ENCODE measurements at places on chromosomes 5 and 9. TPM values are rescaled to one million over a fixed set of nuclear protein-coding genes. Genes with fewer than 3 reads are reported as not detected.

- no peak for DNase-seq
Measured at GRCh38 chr9:26261503-26262330, 583.5 kb upstream of the TUSC1 start.

DNA sequence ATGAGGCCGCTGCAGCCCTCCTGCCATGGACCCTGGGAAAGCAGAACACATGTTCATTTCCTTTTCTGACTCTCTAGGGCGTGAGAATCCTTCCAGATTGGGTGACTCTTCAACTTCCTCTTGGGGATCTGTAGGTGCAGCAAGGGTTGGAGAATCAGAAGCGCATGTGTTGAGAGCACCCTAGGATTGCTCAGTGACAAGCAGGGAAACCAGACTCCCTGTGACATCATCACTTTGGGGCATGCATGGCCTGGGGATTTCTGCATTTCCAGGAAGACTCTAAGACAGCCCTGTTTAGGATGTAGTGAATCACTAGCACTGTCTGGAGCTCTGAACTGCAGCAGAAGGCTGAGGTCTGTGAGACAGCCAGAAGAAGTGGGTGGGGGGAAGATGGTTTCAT is 15.1 kb upstream of the LCP2 start:
- no peak for DNase-seq

DNA sequence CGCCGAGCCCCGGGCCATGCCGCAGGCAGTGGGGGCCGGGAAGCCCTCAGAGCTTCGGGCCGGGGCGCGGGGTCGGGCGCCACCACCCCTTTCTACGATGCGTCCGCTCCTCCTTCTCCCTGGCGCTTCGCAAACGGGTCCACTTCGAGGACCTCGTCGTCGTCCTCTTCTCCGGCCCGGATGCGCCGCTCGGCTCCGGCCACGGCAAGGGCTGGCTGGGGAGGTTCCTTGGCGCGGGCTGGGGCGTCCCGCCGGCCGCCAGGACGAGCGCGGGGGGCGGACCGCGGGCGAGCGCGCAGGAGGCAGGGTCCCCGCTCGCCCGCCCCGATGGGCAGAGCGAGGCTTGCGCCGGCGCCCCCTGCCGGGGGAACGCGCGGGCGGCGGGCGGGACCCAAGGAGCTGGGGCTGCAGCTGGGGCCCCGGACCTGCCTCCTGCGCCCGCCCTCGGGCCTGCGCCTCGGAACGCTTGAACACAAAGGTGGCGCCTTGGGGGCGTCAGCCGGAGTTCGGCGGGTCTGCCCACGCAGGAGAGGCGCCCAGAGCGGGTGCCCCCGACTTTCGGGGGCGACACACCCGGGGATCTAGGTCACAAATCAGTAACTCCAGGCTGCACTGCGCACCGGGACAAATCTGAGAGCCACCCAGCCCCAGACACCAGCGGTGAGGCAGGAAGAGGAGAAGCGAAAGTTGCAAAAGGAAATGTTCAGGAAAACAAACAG is at the start of gene ROR2:
ROR2 (minus strand) TSS at position 283 of the 719 bp plus-strand sequence.
- no peak for DNase-seq

GRCh38 chr5:76867827-76868693 is 18.2 kb downstream of the S100Z start:
- DNase-seq: no peak

DNA sequence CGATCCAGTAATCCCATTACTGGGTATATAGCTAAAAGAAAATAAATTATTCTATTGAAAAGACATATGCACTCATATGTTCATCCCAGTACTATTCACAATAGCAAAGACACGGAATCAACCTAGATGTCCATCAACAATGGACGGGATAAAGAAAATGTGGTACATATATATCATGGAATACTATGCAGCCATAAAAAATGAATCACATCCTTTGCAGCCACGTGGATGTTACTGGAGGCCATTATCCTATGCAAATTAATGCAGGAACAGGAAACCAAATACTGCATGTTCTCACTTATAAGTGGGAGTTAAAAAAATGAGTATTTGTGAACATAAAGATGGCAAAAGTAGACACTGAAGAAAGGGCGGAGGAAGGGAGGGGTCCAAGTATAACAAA is 16.6 kb upstream of the IRGM start:
- no peak for DNase-seq

- no peak for DNase-seq
Measured at GRCh38 chr5:62260513-62260912, 45.5 kb upstream of the KIF2A start.

GRCh38 chr9:118215549-118215948 is 511.3 kb downstream of the TLR4 start:
- no peak for DNase-seq

DNA sequence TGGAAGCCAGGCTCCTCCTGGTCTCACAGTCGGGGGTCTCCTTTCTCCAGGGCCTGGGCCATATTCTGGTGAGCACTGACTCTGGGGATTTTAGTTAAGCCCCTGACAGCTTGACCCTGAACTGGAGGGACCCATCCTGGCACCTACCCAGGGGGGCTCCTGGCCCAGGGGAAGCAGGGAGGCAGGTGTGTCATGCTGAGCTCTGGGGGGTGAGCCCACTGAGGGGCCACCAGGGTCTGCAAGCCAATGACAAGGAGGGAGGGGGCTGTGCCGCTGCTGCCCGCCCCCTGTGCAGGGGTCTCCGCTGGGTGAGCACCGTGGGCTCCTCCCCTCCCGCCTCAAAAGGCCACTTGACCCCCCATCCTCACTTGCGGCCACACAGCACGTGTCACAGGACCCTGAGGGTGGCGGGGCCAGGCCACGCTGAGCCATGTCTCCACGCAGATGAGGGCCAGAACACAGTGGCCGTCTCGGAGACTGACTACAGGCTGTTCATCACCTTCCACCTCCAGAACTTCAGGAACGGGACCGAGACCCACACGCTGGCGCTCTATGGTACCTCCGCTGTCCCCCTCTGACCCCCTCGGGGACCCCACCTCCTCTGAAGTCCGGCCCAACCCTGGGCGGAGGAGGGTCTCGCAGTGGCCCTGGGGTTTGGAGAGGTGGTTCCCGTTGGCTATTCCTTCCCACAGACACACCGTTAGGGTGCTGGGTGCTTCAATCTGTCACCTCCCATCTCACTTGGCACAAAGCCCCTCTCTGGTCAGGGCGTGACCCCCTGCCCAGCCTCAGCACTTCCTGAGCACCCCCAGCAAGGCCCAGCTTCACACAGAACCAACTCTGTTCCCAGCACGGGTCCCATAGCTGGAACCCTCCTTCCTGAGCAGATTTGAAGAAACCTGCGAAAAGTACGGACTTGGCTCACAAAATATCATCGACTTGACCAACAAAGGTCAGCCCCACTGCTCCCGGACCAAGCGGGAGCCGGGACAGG is 2.0 kb downstream of the LCN9 start:
- DNase-seq: no peak

- no peak for DNase-seq
Measured at GRCh38 chr5:10539687-10539998, 24.2 kb upstream of the ANKRD33B start.

Gene NAIP
- total RNA-seq: 49.2 TPM

DNA sequence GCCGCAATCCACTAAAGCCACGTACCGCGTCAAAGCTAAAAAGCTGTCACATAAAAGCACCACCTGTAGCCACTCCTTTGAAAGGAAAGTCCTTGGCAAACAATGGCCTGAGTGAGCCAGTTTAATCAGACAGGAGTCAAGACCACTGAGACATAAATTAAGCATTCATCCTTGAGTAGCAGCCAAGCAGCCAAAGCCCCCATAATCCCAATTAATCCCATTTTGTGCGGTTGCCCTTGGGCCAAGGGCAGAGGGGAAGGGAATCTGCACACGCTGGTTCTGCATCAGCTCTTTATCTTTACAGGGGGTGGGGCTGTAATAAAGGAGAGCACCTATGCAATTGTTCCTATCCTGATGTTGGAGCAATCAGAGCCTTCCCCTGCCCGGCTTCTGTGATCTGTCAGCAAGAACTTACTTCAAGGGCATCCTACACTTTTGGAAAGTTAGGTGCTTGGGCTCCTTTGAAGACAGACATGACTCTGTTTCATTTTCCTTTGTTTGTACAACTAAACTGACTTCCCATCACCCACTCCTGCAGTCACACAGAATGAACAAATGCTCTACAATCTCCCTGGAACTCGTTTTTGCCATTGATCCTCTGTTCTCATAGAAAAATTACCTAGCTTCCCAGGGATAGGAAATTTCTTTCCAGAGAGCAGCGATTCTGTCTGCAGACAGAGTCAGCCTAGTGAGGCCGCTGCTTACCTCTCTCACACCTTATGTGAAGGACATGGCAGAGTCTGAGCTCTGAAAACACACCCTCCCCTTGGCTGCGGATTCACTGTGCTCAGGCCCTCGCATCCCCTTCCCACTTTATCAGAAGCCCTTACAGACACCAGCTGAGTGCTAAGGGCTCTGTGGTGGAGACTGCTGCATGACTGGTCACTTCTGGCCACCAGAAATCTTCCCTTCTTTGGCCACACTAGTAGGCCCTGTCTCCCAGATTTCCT is 116.2 kb upstream of the TBCA start:
- DNase-seq: no peak

DNA sequence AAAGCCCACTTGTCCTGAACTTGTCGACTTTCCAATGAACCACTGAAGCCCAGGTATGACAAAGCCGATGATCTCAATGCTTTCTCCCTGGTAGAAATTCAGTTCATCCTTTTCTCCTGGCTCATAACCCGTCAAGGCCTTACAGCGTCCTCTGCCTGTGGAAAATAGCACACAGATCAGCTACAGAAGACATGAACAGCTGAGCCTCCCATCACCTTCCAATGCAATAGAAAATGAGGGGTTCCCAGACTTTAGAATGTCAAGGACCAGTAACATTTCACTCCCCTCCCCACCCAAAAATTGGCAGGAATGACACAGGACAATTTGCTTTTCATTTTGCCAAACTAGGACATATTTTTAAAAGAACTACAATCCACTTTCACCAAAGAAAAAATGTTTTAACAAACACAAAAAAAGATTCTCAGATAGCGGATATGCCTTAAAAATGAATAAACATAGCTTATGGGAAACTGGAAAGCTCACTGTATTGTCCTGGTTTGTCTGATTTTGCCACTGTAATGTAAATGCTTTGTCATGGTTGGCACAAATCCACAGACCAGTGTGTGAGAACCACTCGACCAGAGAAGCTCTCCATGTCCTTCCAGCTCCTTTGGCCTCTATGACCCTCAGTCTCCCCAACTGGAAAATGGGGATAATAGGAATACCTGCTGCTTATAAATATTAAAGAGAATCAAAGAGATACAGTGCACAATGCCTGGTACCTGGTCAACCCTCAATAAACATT is 24.4 kb downstream of the SH3TC2 start:
- no peak for DNase-seq

DNA sequence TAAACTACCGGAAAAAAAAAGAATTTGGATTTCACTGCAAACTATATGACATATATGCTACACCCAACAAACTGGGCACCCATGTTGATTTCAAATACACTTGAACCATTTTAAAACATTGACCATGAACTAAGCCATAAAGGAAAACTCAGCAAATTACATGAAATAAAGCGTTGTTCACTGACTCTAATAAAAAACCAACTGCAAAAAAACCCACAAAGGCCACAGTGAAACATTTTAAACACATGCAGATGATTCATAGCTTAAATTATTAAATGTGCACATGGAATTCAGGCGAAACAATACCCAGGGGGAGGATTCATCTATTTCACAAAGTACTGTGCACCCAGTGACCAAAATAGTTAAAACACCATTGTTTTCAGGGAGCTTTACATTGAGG is 33.3 kb downstream of the MTRR start:
- DNase-seq: no peak

Data from thoracic aorta (tissue), 2 donors.